ENCODE measurements at places on chromosomes 5 and 9.

DNA sequence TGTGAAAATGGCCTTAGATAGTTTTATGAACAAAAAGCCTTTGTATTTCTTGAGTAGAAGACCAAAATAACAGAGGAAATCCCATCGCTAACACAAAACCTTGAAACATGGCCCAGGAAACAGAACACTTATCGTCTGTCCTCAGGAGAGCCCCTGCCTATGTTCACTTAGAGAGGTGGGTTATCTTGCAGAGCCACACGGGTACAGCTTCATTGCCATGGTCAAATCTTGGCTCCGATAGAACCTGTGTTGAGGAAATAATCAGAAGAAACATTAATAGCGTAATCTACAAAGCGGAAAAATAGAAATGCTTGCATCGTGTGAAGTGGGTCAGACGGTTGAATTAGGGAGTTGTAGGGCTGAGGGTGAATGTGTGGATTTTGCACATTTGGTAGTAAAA lies 216.1 kb downstream of the MAST4 start:
- no peak for DNase-seq

DNA sequence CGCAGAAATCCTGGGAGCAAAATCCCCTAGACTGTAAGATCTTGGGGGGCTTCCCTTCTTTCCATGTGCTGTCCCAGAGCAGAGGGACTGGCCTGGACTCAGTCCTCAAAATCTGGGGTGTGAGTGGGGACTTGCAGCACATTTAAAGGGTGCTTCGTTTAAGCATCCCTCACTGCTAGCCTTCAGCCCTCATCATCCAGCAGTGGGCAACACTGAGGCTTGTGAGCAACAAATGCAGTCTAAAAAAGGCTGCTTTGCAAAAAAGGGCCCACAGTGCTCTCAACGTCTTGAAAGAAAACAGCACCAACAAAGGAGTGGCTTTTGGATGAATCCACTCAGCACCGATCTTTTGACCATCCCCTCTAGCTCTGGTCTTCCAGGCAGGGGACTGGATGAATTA lies 128.3 kb upstream of the TBC1D2 start:
- DNase-seq, result no peak

DNA sequence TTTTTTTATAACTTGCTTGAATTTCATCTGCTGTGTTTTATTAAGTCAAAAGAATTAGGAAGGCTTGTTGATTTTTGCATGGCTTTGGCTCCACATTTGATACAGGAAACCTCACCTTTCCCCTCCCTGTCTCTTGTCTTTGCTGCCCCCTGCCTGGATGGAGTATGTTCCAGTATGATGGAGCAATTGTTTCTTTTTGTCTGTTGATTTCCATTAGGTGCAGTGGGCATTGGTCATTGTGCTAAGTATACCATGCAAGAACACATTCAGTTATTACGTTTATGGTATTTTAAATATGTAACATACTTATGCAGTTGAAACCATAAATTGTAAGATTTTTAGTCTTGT lies 19.6 kb downstream of the TJP2 start:
- no peak for DNase-seq

DNA sequence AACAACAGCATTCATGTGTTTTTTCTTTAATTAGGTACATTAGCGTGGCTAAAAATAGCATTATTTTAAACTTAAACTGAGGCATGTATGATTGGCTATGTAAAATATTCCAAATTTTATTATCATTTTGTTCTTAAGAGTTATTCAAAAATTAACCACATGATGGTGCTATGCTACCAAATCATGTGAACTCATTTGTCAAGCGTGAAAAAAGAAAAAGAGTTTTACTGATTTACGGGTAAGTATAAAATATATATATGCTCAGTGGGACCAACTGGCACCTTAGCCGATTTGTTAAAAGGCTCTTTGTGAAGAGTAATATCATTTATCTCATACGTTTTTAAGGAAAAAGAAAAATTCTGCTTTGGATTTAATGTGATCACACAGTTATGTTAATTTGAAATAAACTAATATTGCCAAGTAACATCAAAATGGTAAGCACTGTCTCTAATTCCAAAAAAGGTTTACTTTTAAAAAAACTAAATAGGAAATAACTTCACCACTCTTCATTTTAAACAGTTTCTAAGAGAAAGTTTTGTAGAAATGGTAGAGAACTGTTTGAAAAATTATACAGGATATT lies 1042.3 kb downstream of the CDH12 start:
- peak; percentile 55 for DNase-seq

GRCh38 chr9:137579259-137579604 lies 507 bp upstream of the DPH7 start:
- no peak for DNase-seq

DNA sequence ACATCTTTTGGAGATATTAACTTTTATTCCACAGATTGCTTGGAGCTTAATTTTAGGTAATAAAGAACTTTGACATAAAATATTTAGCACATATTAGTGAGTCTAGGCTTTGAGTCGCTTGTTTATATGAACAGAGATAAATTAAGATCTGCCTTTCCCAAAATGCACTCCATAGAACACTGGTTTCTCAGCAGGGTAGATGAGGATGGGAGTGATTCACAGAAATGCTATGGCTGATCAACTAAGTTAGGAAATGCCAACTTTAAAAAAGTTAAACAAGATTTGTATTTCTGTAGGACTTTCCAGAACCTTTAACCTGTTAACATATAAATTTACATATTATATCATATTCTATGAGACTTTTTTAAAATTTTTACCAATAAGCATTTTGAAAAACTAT lies 65.2 kb downstream of the STARD4 start:
- no peak for DNase-seq

GRCh38 chr9:137759117-137759516 lies 118.5 kb upstream of the CACNA1B start:
- DNase-seq, result no peak

GRCh38 chr9:76738402-76738801 lies 25.8 kb upstream of the PCA3 start:
- DNase-seq, result no peak

- DNase-seq, result no peak
These were observed 269.6 kb upstream of the KLF4 start for GRCh38 chr9:107759009-107759822.

GRCh38 chr9:126699401-126699881 lies 85.7 kb downstream of the LMX1B start:
- DNase-seq, result no peak

GRCh38 chr5:59640411-59640810 lies 253.1 kb downstream of the PDE4D start:
- no peak for DNase-seq

DNA sequence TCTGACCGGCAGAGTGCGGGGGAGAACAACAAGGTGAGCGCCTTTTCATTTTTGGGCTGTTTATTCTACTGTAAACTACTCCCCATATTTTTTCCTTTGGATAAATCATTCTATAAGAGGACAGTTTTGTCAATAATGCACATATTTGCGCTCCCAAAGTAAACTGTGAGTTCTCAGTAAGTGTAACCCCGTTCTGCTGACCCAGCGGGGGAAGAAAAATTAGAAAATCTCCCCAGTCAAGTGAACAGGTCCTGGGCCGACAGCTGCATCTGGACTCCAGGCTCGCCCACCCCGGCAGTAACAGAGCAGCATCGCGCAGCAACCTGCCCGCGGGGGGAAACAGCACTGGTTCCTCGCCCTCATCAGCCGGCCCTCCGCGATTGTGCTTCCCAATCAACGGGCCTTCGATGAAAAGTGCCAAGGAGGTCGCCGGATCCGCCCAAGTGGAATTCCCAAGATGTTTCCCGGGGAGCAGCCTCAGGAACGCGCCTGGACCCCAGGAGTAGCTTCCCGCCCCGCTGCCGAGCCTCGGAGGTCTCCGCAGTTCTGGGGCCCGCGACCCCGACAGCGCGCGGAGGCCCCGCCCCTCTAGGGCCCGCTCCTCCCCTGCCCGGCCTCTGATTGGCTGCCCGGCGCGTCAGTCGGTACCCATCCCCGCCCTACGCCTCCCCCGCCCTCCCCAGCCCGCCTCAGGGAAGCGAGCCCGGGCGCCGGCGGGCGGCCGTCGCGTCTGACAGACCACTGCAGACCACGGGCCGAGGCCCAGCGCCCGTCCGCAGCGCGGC lies at the start of gene OTULINL:
Gene OTULINL, plus strand, starts transcription at position 687 of the 785 bp plus-strand sequence. CDS start 103 bp downstream, outside the sequence.
- peak; percentile 93 for DNase-seq

GRCh38 chr9:6924988-6925563 lies 167.3 kb downstream of the KDM4C start:
- no peak for DNase-seq

GRCh38 chr5:115733607-115734006 lies 82.9 kb downstream of the CDO1 start:
- DNase-seq, result no peak

- no peak for DNase-seq
These were observed 571.3 kb upstream of the CLINT1 start for GRCh38 chr5:158430166-158430797.

GRCh38 chr9:87336407-87336806 lies 161.3 kb upstream of the DAPK1 start:
- DNase-seq, result peak; percentile 17

GRCh38 chr5:96297290-96297689 lies 135.8 kb downstream of the PCSK1 start:
- peak; percentile 34 for DNase-seq

- DNase-seq, result peak; percentile 37
These were observed 33.5 kb downstream of the ANXA6 start for GRCh38 chr5:151123897-151124751.

DNA sequence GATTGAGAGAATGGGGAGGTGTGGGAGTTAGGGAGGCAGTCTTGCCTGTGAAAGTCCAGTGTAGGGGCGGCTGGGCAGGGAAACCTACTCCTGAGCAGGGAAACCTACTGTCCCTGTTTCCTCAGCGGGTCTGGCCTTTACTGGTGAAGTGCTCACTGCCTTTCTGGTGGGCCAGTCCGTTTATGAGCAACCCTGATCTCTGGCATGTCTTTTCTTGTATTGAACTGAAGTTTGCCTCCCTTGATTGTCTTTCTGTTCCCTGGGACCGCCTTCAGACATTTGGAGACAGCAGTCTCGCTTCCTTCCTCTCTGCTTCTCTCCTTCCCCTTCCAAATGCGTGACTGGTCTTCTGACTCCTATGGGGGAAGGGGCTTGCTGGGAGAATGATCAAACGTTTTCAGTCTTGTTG lies 2.9 kb downstream of the SNX18 start:
- peak; percentile 84 for DNase-seq

GRCh38 chr9:76562511-76562911 lies 103.5 kb downstream of the GCNT1 start:
- peak; percentile 92 for DNase-seq

DNA sequence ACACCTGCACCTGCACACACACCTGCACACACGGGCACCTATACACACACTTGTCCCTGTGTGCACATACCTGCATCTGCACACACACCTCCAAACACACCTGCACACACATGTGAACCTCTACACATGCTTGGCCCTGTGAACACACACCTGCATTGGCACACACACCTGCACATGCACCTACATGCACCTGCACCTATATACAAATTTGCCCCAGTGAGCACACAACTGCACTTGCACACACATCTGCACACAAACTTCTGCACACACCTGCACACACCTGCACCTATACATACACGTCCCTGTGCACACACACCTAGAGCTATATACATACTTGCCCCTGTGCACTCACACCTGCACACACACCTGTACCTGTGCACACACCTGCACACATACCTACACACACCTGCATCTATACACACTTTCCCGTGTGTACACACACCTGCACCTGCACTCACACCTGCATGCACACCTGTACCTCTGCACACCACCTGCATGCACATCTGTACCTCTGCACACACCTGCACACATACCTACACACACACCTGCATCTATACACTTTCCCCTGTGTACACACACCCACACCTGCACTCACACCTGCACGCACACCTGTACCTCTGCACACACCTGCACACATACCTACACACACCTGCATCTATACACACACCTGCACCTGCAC lies 21.5 kb upstream of the LPCAT1 start:
- no peak for DNase-seq

- DNase-seq, result no peak
These were observed 44.4 kb downstream of the CAST start for GRCh38 chr5:96706433-96707111.

DNA sequence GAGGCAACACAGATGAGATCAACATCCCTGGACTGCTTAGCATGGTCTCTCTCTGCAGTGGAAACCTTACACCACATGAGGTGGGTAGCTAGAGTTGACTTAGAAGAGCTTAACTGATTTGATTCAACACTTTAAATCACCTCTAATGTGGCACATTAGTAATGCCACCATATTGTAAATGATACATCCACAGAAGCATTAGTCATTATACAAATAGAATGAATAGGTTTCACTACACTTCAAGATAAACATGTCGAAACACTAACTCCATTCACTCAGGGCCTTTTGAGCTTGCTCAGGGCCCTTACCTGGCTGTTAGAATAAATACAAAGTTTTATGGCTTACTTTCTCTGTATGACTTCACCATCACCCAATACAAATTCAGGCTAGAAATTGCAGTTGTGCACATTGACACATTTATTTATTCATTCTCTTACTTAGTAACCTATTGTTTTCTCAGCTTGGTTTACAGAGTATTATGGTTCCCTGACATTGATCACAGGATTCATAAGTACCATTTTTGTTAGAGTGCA lies 9.3 kb upstream of the SMAD5 start:
- DNase-seq, result no peak

- peak; percentile 47 for DNase-seq
These were observed 199.9 kb downstream of the SNX18 start for GRCh38 chr5:54717459-54717858.

DNA sequence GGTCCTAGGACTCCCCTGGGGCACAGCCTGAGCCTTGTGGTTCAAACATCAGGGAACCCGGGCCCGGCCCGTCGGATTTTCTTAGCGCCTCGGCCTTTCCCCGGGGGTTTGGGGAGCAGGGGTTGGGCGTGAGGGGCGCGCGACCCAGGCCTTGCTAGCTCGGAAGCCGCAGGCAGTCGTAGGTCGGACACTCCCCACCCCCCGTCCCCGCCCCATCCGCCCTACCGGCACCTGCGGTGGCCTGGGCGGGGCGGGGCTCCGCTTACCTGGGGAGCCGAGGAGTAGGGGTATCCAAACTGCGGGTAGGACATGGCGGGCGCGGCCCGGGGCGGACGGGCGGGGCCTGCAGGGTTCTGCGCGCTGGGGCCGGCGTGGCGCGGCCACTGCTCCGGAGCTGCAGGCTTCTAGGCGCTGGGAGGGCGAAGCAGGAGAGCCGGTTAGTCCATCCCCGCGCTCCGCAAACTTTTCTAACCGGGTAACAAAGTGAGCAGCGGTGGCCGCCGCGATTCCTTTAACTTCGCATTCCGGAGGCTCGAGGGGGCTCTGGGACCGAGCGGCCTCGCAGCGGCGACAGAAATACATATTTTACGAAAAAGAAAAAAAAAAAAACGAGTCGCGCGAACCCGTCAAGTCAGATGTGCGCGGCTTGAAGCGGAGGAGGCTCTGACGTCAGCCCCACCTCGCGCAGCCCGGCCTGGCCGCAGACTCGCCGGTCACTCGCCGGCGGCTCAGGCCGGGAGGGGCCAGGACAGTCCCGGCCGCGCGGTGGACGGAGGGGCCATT lies at the start of gene IRX4:
Gene IRX4, minus strand, starts transcription at position 589 of the 783 bp plus-strand sequence. Its CDS starts 278 bp downstream, at position 311.
- peak; percentile 11 for DNase-seq

DNA sequence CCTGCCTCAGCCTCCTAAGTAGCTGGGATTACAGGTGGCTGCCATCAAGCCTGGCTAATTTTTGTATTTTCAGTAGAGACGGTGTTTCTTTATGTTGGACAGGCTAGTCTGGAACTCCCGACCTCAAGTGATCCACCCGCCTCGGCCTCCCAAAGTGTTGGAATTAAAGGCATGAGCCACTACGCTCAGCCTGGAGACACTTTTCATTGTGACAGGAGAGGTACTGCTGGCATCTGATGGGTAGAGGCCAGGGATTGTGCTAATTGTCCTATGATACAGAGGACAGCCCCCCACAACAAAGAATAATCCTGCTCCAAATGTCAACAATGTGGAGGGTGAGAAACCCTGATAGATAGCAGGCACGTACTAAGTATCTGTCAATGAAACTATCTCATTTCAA lies 91.3 kb upstream of the SLC25A48 start:
- DNase-seq, result no peak

GRCh38 chr9:136052991-136053756 lies 41.9 kb downstream of the NACC2 start:
- DNase-seq, result no peak

Data from suppressor macrophage treated with lipopolysaccharide for 4 hours (primary cell).